ENCODE measurements at places on chromosomes 2 and 18.
A peak's percentile ranks its signal among the peaks of the same experiment; 100 is the strongest.

- peak; percentile 18 for DNase-seq
Observed at GRCh38 chr18:21134895-21135294, 23.3 kb upstream of the ROCK1 start.

DNA sequence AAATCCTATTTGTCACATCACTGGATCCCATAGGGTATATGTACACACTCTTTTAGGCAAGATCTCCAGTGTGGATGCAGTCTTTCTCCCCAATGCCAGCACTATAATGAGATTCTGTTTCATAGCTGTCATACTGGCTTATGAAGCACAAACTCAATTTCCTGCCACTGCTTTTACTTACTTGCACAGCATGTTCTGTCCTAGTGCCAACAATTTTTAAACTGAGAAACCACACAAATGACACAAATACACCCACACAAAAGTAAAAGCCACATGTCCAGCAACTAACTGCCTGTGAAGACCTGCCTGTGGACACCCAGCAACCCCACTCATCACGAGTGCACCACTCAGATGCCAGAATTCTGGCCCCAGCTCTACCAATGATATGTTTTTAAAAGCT, 29.6 kb upstream of the RNU4ATAC start:
- DNase-seq: peak; percentile 76

GRCh38 chr2:191363267-191363666, 118.1 kb downstream of the MYO1B start:
- DNase-seq: no peak

DNA sequence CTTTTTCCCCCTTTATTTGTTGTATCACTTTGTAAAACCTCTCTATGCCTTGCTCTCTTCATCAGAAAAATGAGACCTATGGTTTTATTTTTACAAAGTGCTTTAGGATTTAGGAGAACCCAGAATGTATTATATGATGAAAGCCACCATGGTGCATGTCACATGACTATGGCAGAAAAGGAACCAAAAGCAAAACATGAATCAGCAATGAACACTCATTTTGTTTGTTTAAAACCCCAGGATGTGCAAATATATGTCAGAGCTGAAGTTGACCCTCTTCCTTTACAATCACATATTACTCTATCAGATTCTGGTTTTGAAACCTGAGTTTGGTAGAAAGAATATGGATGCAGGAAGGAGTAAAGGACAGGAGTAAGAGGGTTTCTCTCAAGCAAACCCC, 70.0 kb downstream of the FIGN start:
- DNase-seq: no peak

DNA sequence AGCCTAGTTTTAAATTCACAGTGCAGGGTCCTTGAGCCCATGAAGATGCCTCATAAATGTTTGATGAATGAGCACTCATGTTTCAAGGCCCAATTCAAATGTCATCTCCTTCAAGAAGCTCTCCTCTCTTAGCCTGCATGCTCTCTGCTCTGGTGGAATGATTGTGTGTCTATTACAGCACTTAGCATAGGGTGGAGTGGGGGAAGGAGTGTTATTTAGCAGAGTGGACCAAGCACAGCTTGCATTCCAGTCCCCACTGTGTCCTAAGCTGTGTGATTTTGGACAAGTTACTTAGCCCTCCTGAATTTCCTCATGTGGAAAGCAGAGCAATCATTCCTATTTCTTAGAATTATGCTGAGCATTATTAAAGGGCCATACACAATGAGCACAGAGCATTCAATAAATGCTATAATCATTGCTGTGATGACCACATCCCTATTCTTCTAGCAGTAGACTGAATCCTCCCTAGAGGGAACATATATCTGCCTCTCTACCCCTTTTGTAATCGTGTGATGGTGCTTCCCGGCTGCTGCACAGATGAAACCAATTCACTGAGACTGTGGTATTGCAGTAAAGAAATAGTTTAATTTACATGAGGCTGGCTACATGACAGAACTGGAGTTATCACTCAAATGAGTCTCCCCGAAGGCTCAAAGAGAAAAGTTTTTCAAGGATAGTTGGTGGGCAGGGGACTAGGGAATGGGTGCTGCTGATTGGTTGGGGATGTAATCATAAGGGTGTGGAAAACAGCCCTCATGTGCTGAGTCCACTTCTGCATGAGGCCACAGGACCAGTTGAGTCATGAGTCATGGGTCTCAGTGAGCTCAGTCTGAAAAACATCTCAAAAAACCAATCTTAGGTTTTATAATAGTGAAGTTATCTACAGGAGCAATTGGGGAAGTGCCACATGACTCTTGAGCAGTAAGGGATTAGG, 173.4 kb upstream of the NDUFV2 start:
- DNase-seq: no peak

- DNase-seq: no peak
Observed at GRCh38 chr2:73249636-73250035, 15.5 kb downstream of the CCT7 start.

DNA sequence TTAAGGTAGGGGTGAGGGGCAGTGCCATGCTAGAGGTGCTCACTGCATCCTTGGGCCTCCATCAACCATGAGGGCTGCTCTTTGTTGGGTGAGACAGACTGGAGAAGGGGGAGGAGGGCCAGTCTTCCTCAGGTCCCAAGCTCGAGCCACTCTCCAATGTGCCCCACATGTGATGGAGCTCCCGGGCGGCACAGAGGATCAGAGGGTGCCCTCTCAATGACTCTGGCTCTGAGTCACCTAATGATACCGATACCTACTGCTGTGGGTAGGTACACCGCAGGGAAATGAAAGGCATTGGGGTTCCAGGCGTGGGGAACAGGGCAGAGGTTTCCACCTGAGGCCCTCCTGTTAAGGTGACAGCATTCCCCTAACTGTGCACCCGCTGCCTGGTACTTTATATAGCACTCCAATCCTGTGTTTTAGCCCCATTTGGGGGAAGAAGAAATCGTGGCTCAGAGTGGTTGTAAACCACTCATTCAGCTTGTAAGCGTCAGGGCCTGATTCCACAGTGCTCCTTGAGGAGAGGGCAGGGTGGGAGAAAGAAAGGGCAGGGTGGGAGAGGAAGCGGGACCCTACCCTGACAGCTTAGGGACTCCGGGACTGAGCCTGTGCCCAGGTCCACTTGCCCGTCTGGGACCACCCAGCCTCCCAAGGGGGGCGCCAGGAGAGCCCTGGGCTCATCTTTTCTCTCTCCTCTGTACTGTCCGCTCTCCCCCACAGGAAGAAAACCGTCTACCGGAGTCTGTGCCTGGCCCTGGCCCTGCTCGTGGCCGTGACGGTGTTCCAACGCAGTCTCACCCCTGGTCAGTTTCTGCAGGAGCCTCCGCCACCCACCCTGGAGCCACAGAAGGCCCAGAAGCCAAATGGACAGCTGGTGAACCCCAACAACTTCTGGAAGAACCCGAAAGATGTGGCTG, 1.8 kb downstream of the B3GNT7 start:
- no peak for DNase-seq

- no peak for DNase-seq
Observed at GRCh38 chr2:130388221-130388907, 32.5 kb downstream of the PTPN18 start.

DNA sequence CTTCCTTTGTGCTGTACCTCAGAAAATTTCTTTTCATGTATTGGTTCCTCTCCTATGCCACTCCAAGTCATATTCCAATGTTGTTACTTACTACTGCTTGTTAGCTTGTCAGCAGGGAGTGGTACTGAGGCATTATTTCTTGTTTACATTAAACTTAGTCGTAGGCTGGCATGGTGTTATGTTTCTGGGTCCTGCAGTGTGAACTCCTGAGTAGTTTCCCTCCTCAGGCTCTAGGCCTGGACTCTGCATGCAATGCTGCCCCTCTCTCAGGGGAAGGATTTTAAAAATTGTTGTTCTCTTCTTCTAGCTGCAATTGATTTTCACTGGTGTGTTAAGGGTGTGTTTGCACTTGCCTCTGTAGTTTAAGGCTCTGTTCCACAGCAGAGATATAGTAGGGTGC, 671.6 kb downstream of the PLCL1 start:
- no peak for DNase-seq

DNA sequence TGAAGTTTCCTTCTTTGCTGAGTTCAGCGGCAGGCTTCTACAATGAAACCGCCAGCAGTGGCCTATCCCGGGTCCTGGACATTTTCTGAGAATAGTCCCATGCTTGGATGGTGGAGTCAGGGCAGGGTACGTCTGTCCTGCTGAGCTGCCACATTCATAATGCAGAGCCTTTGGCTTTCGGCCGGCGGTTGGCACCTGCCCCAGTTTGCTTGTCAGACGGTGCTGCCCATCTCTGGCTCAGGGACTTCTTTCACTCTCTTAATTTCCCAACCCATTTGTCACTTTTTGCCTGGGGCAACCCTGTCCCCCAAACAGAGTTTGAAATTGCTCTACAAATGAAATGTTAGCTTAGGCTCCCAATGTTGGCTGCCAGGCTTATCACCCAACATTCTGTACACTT, 57.2 kb downstream of the SOX11 start:
- DNase-seq: no peak
